GF-D8 (cell line): ENCODE measurements at places on chromosomes 4 and X.

DNA sequence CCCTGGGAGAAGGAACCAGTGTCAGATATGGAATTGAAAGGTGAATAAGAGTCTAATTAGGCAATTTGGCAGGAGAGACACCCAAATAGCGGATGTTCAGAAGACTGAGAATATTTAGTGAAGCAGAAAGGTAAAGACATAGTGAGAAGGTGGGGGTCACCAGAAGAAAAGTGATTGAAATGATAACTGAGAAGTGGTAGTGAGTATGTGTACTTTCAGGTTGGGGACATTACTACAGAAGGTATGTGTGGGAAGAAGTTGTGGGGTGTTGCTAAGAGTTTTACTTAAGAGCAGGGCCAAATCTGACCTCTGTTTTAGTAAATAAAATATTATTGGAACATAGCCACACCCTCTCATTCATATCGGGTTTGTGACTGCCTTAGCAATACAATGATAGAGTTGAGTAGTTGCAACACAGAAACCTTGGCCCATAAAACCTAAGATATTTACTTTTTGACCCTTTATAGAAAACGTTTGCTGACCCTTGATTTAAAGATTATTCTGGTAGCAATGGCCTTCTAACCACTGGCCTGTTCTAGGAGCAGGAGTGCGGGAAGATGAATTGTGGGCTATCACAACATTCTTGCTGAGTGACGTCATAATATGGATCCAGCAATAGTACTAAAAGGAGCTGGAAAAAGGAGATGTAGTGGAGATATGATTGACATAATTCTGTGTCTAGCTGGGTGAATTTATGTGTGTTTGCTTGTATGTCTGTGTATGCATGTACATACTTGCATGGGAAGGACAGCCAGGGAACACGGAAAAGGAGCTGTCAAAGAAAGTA lies 115.3 kb downstream of the HS3ST1 start:
- DNase-seq, result no peak

DNA sequence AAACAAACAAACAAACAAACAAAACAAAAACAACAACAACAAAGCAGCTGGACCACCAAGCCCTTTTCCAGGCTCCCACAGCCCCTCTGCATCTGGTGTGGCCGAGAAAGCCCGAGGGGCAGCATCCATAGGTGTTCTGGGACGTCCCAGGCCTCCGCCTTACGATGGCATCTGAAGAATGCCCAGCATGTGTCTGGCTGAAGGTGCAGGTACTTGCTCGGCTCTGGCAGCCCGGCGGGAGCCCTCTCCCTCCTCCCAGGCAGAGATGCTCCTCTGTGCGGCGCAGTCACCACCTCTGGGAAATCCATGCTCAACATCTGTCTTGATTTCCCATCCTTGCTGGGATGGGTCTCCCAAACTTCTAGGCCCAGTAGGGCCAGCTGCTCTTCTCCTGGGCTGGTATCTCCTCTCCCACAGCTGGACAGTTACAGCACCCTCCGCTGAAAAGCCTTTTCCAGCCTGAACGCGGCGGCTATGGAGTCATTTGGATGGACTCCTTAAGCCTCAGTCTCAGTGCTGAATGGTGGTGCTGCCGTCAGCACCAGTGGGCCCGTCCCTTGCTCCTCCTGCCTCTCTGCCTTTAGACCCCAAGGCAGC lies 4.3 kb downstream of the PSAPL1 start:
- DNase-seq, result no peak

- no peak for DNase-seq
Observed at GRCh38 chr4:88008743-88009171, 1.3 kb downstream of the PKD2 start.

- no peak for DNase-seq
Observed at GRCh38 chr4:47485768-47486167, 693 bp downstream of the ATP10D start.

DNA sequence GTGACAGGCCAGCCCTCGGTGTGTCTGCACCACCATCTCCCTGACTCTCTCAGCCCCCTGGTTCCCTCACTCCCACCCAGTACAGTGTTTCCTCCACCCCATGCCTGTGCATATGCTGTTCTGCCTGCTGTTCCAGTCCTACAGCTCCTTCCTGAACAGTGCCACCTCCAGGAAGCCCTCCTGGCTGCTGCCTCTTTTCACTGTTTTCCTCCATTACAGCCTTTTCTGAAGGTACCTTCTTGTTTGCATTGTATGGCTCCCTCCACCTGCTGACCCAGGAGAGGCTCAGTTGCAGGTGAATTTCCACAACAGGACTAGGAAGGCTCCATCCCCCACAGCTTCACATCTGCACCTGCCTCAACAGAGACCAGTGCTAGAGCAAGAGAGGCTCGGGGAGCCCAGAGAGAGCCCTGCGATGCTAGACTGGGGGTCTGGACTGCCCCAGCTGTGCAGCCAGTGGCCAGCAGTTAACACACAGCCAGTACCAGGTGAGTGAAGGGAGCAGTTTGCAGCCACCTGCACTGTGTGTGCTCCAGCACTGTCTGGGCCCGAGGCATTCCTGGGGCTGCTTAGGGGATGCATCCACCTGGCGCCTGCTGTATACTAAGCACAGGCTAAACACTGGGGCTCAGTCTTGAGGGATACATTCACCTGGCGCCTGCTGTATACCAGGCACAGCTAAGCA lies 92.0 kb downstream of the ADRA2C start:
- no peak for DNase-seq

DNA sequence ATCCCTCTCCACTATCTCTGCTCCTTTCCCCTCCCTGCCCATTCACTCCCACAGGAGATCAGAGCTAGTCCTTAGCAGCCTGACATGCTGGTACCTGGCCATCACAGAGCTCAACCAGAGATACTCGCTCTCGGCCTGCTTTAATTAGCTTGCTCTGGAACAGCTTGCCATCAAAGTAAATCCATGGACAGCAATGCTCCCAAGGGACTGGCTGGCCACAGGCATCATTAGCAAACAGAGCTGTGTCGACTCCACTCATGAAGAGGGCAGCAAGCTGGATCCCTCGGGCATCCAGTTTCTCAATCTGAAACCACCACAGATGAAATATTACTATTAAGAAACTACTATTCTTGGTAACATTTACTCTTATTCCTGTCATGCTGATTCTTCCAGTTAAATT lies 43.4 kb upstream of the PHF8 start:
- no peak for DNase-seq

DNA sequence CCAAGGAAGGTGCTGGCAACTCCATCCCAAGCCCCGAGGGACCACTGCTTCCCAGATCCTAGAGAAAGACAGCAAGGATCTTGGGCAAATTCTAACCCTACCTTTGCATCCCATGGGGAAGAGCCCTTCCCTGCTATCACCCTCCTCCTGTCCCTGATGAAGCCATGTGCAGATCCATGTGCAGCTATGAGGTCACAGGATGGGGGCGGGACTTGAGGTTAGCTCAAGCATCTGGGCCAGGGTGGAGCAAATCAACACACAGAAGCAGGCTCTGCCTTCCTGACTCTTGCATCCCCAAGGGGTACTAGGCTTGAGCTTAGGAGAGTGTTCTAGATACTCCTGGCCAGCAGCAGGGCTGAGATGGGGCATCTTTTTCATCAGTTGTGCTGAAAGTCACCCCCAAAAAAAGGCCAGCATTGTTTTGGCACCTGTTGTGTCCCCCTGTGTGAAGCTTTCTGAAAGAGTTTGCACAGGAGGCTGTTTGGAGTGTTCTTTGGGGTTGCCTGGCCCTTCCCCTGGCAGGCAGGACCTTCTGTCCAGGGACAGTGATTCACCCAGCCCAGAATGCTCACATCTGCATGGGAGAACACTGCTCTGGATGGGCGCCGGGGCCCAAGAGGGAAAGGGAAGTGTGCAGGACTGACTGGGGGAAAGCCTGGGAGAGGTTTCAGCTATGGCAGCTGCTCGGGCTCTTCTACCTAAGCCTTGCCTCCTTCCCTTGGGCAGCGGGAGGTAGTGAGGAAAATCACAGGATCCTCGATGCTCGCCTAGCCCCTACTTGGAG lies 50.8 kb downstream of the PRPS1 start:
- DNase-seq, result peak; percentile 54

DNA sequence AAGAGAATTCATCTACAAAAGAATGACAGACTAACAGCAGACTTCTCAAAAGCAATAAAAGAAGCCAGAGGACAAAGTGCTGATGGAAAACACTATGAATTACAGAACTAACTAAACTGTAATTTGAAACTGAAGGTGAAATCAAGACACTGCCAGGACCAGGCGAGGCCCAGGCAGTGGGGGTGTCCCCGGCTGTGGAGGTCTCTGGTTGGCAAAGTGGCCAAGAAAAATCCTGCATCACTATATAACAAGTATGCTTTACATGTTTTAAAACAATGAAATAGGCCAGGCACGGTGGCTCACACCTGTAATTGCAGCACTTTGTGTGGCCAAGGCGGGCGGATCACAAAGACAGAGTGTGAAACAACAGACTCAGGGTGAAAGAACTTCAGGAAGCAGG lies 32.9 kb downstream of the CHM start:
- DNase-seq, result no peak

- DNase-seq, result no peak
Observed at GRCh38 chrX:925652-926061, 286.8 kb downstream of the CRLF2 start.

DNA sequence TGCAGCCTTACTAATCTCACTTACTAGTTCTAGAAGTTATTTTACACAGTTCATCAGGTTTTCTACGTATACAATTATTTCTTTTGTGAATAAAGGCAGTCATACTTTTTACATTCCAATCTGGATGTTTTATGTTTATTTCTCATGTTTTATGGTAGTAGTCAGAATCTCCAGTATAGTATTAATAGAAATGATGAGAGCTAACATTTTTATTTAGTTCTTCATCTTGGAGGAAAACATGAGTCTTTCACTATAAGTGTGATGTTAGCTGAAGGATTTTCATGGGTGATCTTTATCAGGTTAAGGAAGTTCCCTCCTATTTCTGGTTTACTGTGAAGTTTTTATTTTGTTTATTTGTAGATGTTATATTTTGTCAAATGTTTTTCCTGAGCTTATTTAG lies 256.1 kb upstream of the GIMD1 start:
- no peak for DNase-seq

- DNase-seq, result no peak
Observed at GRCh38 chr4:41258783-41259182, 2.1 kb downstream of the UCHL1 start.

DNA sequence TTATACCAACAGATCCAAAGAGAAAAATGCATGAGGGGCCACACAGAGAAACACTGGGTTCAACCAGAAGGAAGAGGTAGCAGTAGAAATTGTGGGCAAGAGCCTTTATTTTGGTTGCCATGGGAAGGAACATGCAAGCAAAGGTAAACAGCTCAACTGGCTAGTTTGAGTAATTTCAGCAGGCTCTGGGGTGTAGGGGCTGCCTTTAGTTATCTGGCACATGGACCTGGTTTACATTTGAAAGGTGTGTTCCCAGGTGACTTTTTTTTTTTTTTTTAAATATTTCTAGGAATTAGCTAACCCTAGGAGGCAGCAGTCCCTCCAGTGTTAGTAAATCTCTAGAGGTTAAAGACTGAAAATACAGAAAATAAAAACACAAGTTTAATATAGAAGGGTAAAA lies 481.9 kb downstream of the ACTRT1 start:
- no peak for DNase-seq

DNA sequence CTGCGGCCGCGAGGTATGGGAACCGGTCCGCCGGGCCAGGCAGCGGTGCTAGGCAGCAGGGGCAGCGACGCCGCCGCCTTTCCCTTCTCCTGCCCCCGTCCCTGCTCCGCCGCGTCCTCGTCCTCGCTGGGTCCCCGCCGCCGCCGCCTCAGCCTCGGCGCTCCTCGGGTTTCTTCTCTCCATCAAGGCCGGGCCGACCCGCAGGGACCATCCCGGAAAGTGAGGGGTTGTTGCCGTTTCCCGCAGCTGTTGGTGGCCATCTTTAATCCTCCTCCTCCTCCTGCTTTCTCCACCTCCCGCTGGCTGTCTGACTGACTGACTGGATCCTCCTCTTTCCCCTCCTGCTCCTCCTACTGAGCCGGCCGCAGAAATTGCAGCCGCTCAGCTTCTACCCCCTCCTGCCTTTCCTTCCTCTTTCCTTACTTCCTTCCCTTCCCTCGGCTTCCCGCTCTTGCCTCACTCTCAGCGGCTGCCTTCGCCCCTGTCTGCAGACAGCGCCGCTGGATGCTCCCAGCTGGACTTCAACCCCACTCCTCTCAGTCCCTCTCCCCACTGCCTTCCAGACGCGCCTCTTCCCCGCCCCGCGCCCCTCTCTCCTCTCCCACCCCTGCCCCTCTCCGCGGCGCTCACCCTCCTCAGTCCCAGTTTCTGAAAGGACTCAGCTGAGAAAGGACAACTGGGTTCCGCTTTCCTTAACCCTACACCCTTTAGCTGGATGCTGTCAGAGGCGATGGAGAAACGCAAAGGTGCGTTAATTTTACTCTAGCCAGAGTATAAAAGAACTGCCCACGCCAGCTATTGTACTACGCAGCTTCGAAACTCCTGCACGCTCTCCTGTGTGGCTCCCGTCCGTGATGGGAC lies at the start of gene WDFY3:
Gene WDFY3, minus strand, starts transcription at position 309 of the 861 bp plus-strand sequence. CDS start 106,099 bp downstream, outside the sequence.
- DNase-seq, result peak; percentile 89

DNA sequence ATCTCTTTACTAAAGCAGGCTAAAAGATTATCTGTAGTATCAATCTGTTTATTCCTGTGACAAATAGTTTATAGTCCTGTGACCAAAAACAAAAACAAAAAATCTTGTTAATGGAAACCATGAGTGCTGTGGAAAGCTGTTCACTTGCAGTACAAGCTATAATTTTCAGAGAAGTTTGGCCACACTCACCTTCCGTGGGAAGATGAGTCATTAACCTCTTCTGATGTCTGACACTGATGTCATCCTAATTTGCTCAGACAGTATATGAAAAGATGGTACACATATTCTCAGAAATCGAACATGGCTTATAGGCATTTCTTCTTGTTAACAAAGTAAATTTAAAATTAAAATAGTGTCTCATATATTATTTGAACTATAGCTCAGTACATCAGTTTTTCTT lies 19.9 kb upstream of the ENPP6 start:
- DNase-seq, result no peak

DNA sequence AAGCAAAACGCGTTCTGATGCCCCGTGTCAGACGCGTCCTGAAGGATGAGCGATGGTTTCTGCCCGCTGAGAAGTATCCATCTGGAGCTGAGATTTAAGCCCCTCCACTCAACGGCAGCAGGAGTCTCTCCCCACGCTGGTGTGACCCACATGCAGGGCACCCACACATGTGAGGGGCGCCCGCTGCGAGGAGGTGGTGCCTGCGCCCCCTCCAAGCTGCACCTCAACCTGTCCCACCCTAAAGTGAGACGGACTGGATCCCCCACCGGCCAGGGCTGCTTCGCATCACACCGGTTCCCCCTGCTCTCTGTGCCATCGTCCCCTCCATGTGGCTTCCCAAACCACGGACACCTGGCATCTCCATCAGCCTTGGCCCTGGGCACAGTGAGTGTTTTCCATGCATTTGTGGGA lies 4.5 kb upstream of the PDE6B start:
- no peak for DNase-seq

DNA sequence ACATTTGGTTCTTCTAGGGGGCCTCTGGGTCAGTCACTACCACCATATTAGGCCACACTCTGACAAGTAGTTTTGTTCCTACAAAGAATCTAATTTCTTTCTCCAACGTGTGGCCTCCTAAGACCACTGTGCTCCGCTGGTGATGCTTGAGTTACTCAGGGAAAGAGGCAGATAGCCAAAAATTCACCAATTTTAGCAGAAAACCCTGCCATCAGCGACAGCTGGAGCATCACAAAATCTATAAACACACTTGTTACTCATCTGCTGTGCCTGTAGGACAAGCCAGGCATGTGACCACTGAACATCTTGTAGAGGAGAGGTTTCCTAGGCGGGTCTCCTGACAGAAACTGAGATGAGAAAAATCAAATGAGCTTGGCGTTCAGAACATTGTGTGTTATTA lies 105.4 kb downstream of the SYNPO2 start:
- no peak for DNase-seq

- no peak for DNase-seq
Observed at GRCh38 chr4:74111990-74112389, 13.0 kb upstream of the CXCL2 start.

GRCh38 chrX:65600106-65600505 lies 65.5 kb upstream of the LAS1L start:
- DNase-seq, result no peak
